ENCODE measurements at places on chromosomes 1 and 21. TPM values are rescaled to one million over a fixed set of nuclear protein-coding genes. Genes with fewer than 3 reads are reported as not detected.
A peak's percentile ranks its signal among the peaks of the same experiment; 100 is the strongest.

- no peaks in the 10 kb centered on the region for H3K36me3 ChIP-seq
- no peak overlapping the region for H3K4me3 ChIP-seq
- DNase-seq: no peak
- no peaks in the 10 kb centered on the region for H3K27me3 ChIP-seq
- no peak overlapping the region for H3K27ac ChIP-seq
- H3K4me1 ChIP-seq: no peaks in the 10 kb centered on the region
Measured at GRCh38 chr1:207188901-207189300, 84.9 kb downstream of the C4BPA start.

FLG2 gene
- polyA plus RNA-seq: not detected

DNA sequence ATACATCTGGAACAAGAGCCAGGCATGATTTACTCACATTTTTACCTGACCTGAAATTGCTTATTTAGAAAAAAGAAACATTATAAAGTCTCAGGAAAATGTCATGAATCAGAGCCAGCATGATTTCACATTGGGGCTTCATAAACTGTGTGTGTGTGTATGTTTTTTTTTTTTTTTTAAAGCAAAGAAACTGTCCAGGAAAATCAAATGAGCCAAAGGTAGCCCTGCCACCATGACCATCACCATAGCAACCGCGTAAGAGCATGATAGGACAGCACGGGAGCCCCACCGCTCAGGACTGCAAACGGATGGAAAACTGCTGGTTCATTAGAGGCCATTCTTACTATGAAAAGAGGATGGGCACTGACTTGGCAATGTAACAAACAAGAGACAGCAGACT is 139.2 kb downstream of the NTMT2 start:
- DNase-seq: no peak
- no peak overlapping the region for H3K27ac ChIP-seq
- H3K36me3 ChIP-seq: no peaks in the 10 kb centered on the region
- H3K4me1 ChIP-seq: no peaks in the 10 kb centered on the region

RGS13 gene
- polyA plus RNA-seq: 0.15 TPM

DNA sequence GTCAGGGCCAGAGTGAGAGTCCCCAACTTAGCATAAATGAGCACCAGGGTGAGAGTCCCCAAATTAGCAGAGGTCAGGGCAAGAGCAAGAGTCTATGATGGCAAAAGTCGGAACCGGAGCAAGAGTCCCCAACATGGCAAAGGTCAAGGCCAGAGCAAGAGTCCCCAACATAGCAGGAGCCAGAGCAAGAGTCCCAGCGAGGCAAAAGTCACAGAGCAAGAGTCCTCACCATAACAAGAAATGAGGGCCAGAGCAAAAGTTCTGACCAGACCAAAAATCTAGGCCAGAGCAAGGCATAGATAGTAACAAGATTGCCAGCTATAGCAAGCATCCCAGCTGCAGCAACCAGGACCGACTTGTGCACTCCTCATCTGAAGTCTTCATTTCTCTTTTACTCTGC is 3.1 kb downstream of the NSUN4 start:
- peaks cover 50% of the 10 kb centered on the region for H3K36me3 ChIP-seq
- H3K4me3 ChIP-seq: no peak overlapping the region
- peak overlapping the region; percentile 62 for H3K27ac ChIP-seq
- peaks cover 38% of the 10 kb centered on the region for H3K4me1 ChIP-seq
- DNase-seq: no peak
- no peaks in the 10 kb centered on the region for H3K27me3 ChIP-seq

DNA sequence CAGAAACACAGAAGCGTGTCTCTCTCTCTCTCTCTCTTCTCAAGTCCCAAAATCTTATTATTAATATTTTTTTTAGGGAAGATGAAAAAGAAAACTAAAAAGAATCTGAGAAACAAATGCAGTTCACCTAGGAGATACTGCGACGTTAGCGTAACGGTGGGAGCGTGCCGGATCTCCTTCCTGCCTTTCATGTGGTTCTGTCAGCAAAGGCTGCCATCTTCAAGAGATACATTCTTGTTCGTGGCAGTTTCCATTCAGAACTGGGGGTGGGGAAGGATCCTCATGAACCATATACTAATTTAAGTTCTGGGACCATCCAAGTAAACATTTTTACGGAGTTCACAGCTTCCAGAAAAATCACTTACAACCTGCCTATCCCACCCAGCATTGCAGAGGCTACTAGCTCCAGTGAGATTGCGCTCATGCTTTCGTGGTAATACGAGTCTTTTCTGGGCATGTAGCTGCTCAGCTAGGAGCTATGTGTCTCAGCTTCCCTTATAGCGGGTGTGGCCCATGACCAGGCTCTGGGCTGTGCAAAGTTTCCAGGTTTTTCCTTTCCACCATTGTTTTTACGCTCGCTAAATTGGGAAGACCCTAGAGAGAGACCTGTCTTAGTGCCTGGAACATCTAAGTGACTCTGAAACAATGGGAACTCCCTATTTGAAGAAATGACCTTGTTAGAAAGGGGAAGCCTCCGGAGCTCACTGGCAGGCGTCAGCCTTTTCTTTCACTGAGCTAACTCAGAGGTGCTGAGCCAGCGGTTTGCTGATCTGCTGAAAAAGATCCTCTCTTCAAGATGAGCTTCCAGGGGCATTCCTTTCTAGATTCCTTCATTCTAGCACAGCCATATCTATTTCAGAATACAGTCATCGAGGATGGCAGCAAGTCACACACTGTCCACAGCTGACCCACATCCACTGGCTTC is 17.3 kb downstream of the SLAMF1 start:
- no peaks in the 10 kb centered on the region for H3K36me3 ChIP-seq
- H3K27ac ChIP-seq: no peak overlapping the region
- no peaks in the 10 kb centered on the region for H3K4me1 ChIP-seq
- H3K27me3 ChIP-seq: no peaks in the 10 kb centered on the region

MPZL1 gene
- polyA plus RNA-seq: 12.8 TPM

- no peaks in the 10 kb centered on the region for H3K27me3 ChIP-seq
- peaks cover 12% of the 10 kb centered on the region for H3K4me1 ChIP-seq
- no peak for DNase-seq
- H3K36me3 ChIP-seq: no peaks in the 10 kb centered on the region
- no peak overlapping the region for H3K27ac ChIP-seq
- H3K4me3 ChIP-seq: no peak overlapping the region
Measured at GRCh38 chr1:51679435-51679834, 62.5 kb downstream of the OSBPL9 start.

GPR89B gene
- polyA plus RNA-seq: 10.7 TPM

- H3K36me3 ChIP-seq: no peaks in the 10 kb centered on the region
- no peaks in the 10 kb centered on the region for H3K4me1 ChIP-seq
- H3K4me3 ChIP-seq: no peak overlapping the region
- no peak overlapping the region for H3K27ac ChIP-seq
Measured at GRCh38 chr1:179773264-179773663, 30.2 kb downstream of the FAM163A start.

DNA sequence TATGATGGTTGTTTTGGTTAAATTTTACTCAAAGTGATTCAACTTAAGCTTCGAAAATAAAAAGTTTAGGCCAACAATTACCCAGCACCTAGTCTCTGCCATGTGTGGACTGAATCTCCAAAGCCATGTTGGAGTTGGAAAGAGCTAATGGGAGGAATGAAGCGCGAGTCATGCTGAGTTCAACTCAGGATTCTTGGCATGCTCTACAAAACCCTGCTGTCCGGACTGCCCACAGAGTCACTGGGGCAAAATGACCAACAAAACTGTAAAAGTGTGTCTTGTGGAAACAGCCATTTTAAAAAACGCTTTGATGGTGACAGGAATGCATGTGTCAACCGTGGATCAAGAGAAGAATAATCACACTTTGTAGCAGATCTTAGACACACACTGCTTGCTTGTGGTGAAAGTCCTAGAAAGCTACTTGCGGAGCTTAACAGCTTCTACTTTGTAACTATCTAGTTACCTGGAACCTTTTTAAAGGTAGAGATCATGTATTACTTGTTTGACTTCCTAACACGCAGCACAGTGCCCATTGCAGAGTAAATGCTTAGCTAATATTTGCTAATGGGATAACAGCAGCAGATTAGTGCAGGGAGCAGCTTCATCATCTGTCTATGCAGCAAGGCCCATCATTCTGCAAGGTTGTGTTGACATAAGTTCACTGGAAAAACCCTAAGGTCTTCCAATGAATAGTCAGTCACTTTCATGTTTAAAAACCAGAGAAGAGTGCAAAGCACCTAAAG is 7.0 kb upstream of the GBP6 start:
- no peak for DNase-seq
- H3K27me3 ChIP-seq: no peaks in the 10 kb centered on the region
- H3K4me1 ChIP-seq: peaks cover 5% of the 10 kb centered on the region

DNA sequence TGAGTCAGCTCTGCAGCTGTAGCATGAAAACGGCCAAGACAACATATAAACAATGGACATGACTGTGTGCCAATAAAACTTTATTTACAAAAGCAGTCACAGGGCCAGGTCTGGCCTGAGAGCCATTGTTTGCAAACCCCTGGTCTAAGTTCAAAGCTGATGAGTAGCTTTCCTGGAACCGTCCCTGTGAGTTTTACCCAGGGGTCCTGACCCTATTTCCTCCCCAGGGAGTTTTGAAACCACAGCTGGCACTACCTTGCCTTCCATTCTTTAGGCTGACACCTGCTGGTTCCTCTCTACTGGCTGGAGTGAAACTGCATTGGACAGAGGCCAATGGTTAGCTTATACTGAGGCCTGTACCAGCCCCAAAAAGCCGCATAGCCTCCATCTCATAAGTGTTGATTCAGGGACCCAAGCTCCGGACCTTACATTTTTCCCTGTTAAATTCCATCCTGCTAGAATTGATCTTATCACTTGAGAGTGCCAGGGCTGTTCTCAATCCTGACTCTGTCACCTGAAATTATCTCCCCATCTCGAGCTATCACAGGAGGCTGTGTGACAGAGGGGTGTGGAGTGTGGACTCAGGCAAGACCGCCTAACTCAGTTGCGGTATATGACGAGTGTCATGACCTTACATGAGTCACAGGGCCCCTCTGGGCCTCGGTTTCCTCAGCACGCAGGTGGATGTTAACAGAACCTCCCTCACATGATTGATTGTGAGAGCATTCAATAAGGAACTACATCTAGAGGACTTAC is 343.6 kb downstream of the NPHP4 start:
- DNase-seq: no peak
- H3K4me1 ChIP-seq: no peaks in the 10 kb centered on the region
- peaks cover 4% of the 10 kb centered on the region for H3K27me3 ChIP-seq
- no peaks in the 10 kb centered on the region for H3K36me3 ChIP-seq
- H3K4me3 ChIP-seq: no peak overlapping the region

- H3K27ac ChIP-seq: no peak overlapping the region
- no peak overlapping the region for H3K4me3 ChIP-seq
- H3K27me3 ChIP-seq: no peaks in the 10 kb centered on the region
- no peaks in the 10 kb centered on the region for H3K36me3 ChIP-seq
- H3K4me1 ChIP-seq: no peaks in the 10 kb centered on the region
- DNase-seq: no peak
Measured at GRCh38 chr1:100912019-100912418, 16.1 kb downstream of the SLC30A7 start.

DNA sequence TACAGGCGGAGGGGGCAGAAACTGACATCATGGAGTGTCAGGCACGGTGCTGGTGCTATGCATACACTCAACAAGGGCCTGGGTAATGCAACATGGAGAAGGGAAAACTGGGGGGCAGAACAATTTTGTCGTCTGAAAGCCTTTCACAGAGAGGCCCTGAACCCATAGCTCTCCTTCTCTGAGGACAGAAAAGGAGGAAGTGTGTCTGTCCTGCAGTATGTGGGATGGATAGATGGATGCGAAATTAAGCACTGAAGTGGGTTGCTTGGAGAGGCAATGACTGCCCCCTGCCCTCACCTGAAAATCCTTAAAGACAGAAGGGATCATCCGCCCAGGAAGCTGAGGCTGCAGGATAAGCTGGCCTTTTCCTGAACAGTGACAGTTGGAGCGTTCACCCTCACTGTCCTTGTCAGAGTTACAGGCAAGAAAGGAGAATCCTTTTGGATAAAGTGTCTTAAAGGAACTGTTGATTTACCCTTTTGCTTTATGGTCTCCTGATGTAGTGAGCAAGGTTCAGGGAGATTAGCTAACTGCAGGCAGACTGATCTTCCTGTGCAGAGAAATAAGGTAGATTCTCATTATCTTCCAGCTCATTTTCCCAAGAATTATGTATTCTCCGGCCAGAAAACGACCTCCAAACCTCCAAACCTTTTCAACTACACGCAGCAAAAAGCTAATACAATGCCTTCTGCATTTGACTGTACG is 1.6 kb upstream of the FAM20B start:
- no peaks in the 10 kb centered on the region for H3K27me3 ChIP-seq
- H3K36me3 ChIP-seq: no peaks in the 10 kb centered on the region
- no peaks in the 10 kb centered on the region for H3K4me1 ChIP-seq
- H3K27ac ChIP-seq: no peak overlapping the region

- H3K4me1 ChIP-seq: peaks cover 8% of the 10 kb centered on the region
- peaks cover 61% of the 10 kb centered on the region for H3K36me3 ChIP-seq
- no peak overlapping the region for H3K27ac ChIP-seq
Measured at GRCh38 chr1:43414634-43415223, 25.0 kb downstream of the SZT2 start.

RRP1B gene
- 5.0 TPM for polyA plus RNA-seq

OR14K1 gene
- polyA plus RNA-seq: not detected

DNA sequence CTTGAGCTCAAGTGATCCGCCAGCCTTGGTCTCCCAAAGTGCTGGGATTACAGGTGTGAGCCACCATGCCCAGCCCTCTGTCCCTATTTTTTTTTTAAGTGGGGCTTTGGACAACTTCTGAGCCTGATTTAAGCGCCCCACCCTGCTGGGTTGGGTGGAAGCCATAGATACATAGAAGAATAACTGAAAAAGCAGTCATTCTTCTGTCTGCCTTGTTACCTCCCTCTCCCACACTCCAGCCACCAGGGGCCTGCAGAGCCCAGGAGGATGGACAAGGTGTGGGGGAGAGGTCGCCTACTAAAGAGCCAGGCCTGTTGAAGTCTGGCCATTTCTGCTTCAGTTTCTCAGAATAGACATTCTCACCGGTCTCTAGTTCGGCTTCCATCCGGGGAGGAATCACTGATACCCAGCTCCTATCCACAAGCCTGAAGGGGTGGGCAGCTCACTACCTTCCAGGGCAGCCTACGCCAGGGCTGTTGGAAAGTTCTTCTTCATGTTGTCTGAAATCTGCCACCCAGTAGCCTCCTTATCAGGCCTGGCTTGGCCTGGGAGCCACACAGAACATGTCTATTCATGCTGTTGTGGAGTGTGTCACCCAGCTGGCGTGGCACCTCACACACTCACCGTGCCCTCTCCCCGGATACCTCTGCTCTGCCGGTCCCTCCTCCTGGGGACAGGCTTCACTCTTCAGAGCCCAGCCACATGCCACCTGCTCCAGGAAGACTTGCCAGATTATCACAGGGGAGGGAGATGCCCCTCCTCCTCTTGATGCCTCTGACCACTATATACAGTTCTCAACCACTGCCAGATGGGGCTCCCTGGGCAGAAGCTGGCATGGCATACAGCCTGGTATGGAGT is 27.7 kb downstream of the KNCN start:
- H3K27ac ChIP-seq: no peak overlapping the region
- H3K4me1 ChIP-seq: peaks cover 12% of the 10 kb centered on the region
- no peaks in the 10 kb centered on the region for H3K36me3 ChIP-seq

GRCh38 chr1:2027961-2028583 is 8.9 kb downstream of the GABRD start:
- H3K36me3 ChIP-seq: no peaks in the 10 kb centered on the region
- no peak overlapping the region for H3K4me3 ChIP-seq
- peaks cover 15% of the 10 kb centered on the region for H3K4me1 ChIP-seq
- H3K27ac ChIP-seq: no peak overlapping the region
- peaks cover 5% of the 10 kb centered on the region for H3K27me3 ChIP-seq

TMPRSS3 gene
- 0.01 TPM for polyA plus RNA-seq

All from heart right ventricle (tissue), 16 donors.